ENCODE measurements at places on chromosomes 6 and 20.

DNA sequence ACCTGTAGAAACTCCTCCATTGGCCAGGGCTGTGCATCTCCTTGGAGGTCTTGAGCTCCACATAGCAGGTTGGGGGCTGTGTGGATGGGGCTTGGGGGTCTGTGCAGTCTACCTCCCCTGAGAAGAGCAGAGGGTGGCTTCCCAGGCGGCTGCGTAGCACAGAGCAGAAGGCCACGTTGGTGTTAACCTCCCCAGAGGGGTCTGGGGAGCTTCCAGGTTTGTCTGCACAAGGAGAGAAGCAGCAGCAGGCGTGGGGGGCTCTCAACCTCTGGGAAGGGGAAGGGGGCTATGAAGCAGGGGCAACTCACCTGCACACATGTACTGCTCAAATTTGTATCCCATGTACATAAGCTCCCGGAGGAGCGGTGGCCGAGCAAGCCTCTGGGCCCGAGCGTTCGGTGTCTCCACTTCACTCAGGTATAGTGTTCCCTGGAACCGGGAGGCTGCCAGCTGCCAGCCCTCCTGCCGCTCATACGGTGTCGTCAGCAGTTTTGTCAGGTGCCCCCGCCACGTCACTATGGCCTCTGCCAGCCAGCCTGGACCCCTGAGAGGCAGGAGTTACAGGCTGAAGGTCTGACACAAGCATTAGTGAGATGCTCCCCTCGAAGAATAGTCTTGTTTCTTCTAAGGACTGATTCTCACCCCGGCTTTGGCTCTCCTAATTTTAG lies 1.2 kb downstream of the DXO start:
- DNase-seq, result no peak

- no peak for DNase-seq
Observed at GRCh38 chr6:66321017-66321416, 614.0 kb upstream of the EYS start.

GRCh38 chr6:42452171-42453030 lies 675 bp upstream of the TRERF1 start:
- DNase-seq, result peak; percentile 70

- DNase-seq, result no peak
Observed at GRCh38 chr6:143187238-143187923, 126.7 kb downstream of the AIG1 start.

- no peak for DNase-seq
Observed at GRCh38 chr6:166619912-166620311, 7.1 kb downstream of the RPS6KA2 start.

DNA sequence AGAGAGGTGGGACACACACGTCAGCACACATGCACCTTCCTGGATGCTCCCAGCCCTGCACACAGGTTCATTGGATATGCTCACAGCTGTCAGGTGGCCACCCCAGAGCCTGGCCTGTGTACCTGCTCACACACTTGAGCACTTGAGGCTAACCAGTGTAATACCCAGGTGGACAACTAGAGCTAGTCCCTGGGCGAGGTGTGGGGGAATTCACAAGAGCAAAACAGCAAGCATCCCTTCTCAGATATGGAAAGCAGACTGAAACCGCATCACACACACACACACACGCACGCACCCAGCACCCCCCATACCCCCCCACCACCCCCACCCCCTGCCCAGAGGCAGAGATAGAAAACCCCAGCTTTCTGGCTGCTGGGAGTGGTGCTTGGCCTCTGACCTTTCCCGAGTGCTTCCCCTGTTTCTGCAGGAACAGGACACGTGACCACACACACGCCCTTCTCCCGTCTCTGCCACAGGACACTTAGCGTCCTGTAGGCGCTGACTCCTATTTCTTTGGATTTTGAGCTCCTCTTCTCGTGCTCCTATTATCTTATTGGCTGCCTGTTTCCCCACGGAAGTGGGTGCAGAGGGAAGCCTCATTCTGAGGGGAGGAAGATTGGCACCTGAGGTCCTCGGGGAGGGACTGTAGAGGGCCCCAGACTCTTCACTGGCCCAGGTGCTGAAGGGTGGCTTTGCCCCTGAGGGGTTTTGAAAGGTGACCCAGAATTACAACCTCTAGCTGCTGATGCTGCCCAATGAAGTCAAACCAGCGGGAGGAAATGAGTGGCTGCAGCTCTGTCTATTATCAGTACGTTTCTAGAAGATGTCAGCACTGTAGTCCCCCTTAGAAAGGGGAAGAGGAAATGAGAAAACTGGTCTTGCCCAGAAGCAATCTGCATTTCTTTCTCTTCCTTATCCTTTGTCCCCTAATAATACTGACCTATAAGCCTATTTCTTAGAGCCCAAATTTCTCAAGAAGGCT lies 65.8 kb downstream of the SYTL3 start:
- DNase-seq, result no peak

- no peak for DNase-seq
Observed at GRCh38 chr6:145071836-145072235, 663.5 kb downstream of the EPM2A start.

DNA sequence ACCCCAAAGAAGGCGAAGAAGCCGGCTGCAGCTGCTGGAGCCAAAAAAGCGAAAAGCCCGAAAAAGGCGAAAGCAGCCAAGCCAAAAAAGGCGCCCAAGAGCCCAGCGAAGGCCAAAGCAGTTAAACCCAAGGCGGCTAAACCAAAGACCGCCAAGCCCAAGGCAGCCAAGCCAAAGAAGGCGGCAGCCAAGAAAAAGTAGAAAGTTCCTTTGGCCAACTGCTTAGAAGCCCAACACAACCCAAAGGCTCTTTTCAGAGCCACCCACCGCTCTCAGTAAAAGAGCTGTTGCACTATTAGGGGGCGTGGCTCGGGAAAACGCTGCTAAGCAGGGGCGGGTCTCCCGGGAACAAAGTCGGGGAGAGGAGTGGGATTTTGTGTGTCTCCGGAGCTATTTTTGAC lies 69.6 kb downstream of the HFE start:
- DNase-seq, result no peak

- no peak for DNase-seq
Observed at GRCh38 chr6:42904467-42904866, 11.4 kb upstream of the PTCRA start.

DNA sequence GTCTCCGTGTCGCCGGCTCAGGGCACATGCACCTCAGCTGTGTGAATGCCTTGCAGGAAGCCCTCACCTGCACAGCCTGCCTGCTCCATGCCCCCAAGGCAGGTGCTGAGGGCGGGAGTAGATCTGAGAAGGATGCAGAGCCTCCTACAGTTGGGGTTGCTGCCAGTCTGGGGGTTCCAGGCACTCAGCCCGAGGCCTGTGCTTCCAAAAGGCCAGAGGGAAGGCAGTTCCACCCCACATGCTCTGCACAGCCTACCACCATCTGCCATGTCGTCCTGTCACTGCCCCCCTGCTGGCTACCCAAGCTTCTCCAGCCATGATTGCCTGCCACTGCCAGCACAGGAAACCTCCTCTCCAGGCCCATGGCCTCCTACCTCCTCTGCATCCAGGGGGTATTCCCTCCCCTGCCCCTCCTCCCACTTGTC lies 19.3 kb downstream of the ACSS1 start:
- DNase-seq, result no peak

DNA sequence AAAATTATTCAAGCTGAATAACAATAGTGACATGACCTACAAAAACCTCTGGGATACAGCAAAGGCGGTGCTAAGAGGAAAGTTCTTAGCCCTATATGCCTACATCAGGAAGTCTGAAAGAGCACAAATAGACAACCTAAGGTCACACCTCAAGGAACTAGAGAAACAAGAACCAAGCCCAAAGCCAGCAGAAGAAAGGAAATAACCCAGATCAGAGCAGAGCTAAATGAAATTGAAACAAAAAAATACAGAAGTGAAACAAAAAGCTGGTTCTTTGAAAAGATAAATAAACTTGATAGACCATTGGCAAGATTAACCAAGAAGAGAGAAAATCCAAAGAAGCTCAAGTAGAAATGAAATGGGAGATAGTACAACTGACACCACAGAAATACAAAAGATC lies 47.6 kb upstream of the NOTCH4 start:
- DNase-seq, result no peak

DNA sequence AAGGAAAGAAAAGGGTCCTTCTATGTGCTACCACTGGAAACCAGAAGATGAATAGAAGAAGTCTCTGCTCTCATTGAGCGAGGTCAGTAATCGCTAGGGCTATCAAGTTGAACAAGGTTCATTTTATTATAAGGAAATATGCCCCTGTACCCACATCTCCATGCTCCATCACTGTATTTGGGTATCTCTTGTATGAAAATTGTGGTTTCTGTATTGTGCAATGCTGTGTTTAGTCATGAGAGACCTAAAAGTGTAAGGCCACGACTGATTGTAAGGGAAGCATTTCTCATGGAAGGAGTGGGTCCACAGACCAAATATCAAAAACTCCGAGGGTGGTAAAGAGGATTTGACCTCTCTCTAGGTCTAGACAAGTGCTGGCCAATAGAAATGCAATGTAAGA lies 3.6 kb upstream of the HS3ST5 start:
- no peak for DNase-seq

GRCh38 chr20:51462566-51463276 lies 79.8 kb downstream of the NFATC2 start:
- no peak for DNase-seq

DNA sequence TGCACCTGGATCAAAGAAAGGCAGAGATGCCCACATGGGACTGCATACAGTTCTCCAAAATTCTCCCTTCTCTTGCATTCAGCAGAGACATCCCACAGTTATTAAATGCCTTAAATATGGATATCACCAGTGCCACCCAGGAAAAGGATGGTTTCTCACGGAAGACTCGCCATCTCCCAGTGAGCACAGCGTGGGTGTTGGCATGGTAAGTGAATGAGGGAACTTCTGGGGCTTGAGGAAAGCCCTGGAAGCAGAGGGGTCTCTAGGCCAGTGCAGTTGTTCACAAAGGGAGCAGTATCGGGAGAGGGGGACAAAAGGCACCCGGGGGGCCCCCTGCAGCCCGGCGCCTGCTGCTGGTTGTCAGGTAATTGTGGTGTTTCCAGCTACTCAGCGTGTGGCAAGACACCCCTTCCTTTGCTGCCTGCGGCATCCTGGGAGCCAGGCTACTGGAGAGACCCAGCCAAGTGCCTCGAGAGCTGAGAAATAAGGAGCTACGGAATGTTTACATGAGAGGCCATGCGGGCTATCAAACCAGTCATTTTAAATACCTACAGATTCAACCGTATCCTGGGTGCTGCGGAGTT lies 125.4 kb downstream of the PXDC1 start:
- DNase-seq, result no peak

Measured in CD4-positive, CD25-positive, alpha-beta regulatory T cell (primary cell).